ENCODE measurements at places on chromosomes 6 and 20.
A peak's percentile ranks its signal among the peaks of the same experiment; 100 is the strongest.

DNA sequence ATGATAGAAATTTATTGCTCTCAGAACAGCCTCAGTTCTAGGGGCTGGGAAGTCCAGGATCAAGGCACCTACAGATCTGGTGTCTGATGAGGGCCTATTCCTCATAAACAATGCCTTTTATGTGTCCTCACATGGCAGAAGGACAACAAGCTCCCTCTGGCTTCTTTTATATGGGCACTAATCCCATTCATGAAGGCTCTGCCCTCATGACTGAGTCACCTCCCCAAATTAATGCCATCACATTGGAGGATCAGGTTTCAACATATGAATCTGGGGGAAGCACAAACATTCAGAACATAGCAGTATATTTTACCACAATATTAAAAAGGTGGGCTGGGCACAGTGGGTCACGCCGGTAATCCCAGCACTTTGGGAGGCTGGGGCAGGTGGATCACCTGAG lies 58.5 kb upstream of the CCN6 start:
- no peak for DNase-seq

DNA sequence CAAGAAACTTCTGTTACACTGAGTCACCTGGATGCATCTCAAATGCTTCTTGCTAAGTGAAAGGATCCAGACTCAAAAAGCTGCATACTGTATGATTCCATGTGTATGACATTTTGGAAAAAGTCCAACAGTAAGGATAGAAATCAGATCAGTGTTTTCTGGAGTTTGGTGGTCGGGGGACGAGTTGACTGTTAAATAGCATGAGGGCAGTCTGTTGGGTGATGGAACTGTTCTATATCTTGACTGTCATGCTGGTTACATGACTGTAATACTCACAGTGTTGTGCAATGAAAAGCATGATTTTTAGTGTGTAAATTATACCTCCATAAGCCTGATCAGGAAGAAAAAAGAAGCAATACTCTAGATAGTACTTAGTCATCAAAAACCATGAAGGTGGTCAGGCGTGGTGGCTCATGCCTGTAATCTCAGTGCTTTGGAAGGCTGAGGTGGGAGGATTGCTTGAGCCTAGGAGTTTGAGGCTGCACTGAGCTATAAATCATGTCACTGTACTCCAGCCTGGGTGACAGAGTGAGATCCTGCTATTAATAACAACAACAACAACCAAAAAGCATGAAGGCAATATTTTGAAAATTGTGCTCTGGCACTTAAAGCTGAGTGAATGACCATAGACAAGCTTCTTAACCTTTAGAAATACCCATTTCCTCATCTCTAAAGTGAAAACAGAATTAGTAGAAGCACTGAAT lies 30.5 kb upstream of the SASH1 start:
- DNase-seq: no peak

GRCh38 chr6:91669154-91669870 lies 1082.4 kb upstream of the MAP3K7 start:
- DNase-seq: no peak

GRCh38 chr6:22023937-22024336 lies 272.9 kb downstream of the PRL start:
- no peak for DNase-seq

DNA sequence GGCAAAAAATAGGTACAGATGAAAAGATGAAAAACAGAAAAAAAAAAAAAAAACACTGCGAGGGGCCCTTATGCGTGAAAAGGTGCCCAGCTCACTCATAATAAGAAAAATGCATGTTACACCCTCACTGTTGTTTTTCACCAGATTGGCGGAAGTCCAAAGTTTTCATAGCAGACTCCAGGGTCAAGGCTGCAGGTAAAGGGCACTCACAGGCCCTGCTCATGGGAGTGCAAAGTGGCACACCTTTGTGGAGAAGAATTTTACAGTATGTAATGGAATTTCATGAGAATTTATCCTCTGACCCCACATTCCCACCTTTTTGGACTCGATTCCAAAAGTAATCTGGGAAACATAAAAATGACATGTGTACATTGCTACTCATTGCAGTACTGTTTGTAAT lies 108.2 kb downstream of the CDKAL1 start:
- no peak for DNase-seq

DNA sequence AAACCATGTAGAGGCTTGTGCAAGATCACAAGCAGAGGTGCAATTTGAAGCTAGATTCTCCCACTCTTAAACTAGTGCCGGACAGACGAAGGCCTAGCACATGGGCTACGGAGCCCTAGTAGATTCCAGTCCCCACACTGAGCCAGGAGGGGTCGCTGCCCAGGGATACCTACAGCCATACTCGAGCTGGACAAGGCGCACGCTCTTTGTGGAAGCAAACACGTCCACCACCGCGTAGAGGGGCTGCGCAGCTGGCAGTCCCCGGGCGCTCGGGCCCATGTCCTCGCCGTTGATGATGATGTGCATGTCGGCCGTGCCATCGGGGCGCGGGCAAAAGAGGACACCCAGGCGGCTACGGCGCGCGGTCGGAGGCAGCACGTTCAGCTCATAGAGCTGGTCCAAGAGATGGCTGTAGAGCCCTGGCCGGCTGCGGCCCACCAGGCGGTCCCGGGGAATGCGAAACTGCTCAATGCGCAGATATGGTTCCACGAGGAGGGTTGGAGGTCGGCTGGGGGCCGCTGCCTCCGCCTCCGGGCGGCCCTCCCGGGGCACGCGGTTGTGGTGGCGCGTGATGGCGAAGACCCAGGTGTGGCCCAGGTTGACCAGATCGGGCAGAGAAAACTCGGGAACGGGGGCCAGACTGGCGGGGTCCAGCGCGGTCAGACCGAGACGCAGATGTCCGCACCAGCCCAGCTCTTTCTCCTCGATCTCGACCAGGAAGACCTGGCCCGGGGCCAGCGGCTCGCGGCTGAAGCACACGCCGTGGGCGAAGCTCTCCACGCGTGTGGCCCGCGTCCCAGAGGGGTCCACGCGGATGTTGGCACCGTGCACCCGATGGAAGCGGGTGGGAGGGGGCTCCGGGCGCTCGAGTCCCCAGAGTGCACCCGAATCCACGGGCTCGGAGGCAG lies 677 bp downstream of the NEURL2 start:
- DNase-seq: peak; percentile 27

DNA sequence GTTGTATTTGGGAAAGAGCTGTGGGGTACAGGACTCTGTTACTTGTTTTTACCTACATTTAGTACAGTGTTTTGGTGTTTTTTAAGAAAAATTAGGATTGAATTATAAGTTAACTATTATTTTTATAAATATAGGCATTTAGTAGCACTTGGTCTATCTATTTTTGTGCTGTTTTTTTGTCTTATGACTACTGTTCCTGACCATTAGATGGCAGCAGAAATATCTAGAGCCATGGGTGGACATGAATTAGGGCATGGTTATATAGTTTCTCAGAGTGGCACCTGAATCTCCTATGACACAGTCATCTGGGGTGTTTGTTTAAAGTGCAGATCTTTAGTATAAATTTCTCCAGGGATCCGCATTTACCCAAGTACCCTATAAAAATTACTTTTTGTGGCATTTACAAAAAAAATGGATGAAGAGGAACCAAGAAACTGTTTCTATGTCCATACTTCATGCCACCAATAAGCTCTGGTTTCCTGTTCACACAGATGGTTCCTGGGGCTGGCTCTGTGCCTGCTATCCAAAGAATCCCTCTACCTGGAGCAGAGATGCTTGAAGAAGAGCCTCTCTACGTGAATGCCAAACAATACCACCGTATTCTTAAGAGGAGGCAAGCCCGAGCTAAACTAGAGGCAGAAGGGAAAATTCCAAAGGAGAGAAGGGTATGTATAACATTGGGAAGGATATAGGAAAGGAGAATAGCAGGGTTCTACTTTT lies 19.8 kb downstream of the NFYA start:
- DNase-seq: no peak

GRCh38 chr6:150751296-150751695 lies 114.2 kb upstream of the MTHFD1L start:
- DNase-seq: no peak

- DNase-seq: no peak
Measured at GRCh38 chr6:146595972-146596731, 2.6 kb upstream of the ADGB start.

DNA sequence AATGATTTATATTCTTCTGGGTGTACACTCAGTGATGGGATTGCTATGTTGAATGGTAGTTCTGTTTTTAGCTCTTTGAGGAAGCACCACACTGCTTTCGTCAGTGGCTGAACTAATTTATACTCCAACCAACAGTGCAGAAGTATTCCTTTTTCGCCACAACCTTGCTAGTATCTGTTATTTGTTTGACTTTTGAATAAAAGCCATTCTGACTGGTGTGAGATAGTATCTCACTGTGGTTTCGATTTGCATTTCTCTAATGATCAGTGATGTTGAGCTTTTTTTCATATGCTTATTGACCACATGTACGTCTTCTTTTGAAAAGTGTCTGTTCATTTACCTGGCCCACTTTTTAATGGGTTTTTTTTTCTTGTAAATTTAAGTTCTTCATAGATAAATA lies 583.8 kb upstream of the ARID1B start:
- no peak for DNase-seq

DNA sequence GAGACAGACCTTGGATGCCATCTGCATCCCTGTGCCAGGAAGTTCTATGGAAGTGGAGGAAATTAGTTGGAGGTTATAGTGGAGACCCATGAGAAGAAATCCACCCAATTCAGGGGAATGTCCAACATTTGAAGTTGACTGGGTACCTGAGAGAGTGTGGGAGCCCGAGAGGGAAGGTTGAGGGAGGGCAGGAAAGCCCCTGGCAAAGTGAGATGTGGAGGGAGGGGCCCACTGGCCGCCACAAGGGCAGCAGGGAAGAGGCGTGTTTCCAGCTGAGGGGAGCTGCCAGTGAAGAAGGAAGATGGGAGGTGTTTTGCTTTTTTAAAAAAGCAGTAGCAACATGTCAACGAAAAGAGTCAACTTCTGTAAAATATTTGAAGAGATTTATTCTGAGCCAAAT lies 16.3 kb upstream of the SERPINB9 start:
- no peak for DNase-seq

- no peak for DNase-seq
Measured at GRCh38 chr20:47872341-47872740, 87.1 kb upstream of the SULF2 start.

DNA sequence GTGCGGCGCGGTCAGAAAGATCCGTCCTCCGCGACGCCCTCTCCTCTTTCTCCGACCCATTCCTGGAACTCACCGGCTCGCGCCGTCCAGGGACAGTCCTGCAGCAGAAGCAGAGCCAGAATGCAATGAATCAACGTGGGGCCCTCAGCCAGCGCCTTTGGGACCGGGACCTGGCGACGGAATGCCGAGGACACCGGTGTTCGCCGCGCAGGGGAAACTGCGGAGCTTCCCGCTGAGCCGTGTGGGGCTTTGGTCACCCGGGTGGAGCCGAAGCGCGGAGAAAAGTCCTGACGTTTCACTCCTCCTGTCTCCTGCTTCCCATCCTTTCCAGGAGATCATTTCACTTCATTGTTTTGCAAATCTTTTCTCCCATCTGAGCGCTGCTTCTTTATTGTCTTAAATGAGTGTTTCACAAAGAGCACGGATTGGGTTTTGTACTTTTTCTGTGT lies 26.5 kb downstream of the ULBP1 start:
- DNase-seq: no peak

GRCh38 chr20:5890773-5891441 lies 59.4 kb downstream of the TRMT6 start:
- no peak for DNase-seq

DNA sequence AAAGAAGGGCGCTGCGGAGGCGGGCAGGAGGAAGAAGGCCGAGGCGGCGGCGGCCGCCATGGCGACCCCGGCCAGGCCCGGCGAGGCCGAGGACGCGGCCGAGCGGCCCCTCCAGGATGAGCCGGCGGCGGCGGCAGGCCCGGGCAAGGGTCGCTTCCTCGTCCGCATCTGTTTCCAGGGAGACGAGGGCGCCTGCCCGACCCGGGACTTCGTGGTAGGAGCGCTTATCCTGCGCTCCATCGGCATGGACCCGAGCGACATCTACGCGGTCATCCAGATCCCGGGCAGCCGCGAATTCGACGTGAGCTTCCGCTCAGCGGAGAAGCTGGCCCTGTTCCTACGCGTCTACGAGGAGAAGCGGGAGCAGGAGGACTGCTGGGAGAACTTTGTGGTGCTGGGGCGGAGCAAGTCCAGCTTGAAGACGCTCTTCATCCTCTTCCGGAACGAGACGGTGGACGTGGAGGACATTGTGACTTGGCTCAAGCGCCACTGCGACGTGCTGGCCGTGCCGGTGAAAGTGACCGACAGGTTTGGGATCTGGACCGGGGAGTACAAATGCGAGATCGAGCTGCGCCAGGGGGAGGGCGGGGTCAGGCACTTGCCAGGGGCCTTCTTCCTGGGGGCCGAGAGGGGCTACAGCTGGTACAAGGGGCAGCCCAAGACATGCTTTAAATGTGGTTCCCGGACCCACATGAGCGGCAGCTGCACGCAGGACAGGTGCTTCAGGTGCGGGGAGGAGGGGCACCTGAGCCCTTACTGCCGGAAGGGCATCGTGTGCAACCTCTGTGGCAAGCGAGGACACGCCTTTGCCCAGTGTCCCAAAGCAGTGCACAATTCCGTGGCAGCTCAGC lies 780 bp downstream of the ZCCHC3 start:
- DNase-seq: peak; percentile 15

DNA sequence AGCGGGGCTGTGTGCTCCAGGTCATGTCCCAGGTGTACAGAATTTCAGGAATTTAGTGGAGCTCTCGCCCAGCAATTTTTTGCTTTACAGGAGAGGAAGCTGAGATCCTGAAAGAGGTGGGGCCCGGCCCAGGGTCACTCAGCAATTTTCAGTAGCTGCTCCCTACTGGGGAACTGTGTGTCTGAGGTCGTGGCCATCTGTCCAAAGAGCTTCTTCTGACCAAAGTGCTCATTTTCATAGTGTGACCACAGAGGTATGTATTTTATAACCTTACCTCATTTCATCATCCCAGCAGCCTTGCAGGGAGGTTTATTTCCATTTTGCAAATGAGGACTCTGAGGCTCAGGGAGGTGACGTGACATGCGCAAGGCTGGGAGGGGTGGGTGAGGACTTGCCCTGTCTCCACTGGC lies 46.3 kb downstream of the FAM209B start:
- DNase-seq: no peak

GRCh38 chr6:114108119-114109002 lies 137.4 kb upstream of the HDAC2 start:
- no peak for DNase-seq

DNA sequence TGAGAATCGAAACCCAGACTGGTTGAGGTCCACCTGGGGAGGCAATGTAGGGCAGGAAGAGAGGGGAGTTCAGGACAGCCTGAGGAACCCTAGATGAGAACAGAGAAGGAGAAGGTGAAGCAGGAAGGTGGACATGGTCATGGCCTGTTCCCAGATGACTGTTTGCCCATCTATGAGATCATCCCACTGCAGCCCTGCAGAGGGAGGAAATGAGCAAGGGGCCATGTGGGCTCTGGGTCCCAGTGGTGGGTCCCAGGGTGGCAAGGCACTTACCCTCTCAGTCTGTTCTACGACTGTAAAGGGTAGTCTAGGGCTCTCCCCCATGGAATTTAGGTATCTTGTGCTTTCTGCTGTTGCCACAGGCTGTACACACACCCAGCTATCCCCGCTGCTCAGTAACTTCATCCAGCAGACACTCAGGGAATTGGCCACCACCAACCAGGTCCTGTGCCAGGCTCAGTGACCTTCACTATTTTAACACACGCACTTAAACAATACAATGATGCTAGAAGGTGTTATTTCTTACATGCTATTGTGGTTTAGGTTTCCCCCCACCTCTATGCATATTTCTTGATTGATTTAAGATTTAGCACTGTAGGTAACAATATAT lies 89.8 kb downstream of the TOX2 start:
- DNase-seq: no peak

- peak; percentile 2 for DNase-seq
Measured at GRCh38 chr6:136921936-136922684, at the start of gene SLC35D3. TSS of gene SLC35D3 (plus strand) at chr6:136922301. CDS start at chr6:136922429, 128 bp downstream.
